ENCODE measurements at places on chromosomes 5 and 9.
A peak's percentile ranks its signal among the peaks of the same experiment; 100 is the strongest.

GRCh38 chr9:115808695-115809094 is 344.9 kb upstream of the PAPPA start:
- DNase-seq: no peak

GRCh38 chr5:140596321-140596741 is 31.7 kb downstream of the SLC35A4 start:
- no peak for DNase-seq

- no peak for DNase-seq
Measured at GRCh38 chr9:121610638-121610953, 40.8 kb upstream of the DAB2IP start.

DNA sequence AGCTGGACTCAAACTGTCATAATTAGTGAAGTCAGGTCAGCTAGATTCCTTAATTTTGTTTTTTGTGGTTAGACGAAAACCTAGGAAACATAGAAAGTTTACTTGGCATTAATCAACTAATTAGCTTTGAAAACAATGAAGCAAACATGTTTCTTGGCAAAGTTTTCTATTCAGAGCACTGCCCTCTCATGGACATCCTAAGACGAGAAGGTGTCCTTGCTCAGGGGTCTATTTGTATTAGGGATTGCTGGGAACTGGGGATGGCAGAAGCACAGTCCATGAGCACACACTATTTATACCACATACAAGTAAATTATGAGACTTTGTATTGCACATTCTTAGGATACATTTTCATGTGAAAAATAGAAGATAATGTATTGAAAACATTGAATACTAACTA is 49.7 kb downstream of the POC5 start:
- no peak for DNase-seq

DNA sequence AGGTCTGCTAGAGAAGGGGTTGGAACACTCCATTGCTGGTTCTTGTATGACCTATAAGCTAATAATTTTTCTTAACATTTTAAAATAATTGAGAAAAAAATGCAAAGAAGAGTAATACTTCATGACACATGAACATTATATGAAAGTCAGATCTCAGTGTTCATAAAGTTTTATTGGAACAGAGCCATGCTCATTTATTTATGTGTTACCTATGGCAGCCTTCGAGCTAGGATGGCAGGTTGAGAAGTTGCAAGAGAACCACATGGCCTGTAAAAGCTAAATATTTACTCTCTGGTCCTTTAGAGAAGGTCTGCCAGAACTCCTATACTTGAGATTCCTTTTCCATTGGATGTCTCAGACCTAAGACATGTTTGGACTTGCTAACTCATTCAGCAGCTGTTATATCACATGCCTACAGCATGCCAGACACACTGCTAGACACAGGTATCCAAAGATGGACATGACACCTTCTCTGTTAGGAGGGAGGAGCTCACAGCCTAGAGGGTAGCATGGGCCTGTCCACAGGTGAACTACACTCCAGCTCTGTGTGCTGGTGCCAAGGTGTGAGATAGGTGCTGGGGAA is 304.3 kb downstream of the ARHGAP26 start:
- DNase-seq: no peak

GRCh38 chr9:89839449-89839848 is 234.6 kb downstream of the GADD45G start:
- DNase-seq: no peak

DNA sequence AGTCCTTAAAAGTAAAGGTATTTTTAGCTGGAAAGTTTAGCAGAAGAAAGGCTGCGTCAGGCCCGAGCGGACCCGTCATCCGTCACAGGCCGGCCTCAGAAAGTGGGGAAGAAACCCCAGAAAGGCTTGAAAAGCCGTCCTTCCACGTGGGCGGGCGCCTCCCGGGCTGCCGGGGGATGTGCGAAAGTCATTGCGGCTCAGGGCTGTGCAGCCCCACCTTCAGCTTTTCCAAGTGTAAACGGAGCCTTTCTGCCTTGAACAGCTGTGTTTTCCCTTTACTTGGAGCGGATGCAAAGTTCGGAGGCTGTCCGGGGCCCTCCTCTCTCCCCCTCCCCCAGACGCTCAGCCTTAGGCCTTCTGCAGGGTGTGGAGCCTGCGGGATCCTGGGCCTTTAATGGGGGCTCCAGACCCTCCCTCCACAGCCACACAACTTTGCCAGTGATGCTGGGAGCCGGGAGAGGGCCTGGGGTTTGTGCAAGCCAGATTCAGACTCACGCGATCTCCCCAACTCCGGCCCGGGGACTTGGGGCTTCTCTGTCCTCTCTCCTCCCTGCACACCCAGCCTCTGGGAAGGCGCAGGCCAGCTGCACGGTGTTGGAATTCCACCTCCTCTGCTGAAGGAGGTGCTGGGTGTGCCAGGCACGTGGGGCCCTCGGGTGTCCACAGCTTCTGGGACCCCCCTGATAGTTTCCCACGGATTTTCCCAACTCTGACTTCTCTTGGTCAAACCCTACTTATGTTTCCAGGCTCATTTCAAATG is 95.5 kb upstream of the RAPGEF1 start:
- DNase-seq: no peak

DNA sequence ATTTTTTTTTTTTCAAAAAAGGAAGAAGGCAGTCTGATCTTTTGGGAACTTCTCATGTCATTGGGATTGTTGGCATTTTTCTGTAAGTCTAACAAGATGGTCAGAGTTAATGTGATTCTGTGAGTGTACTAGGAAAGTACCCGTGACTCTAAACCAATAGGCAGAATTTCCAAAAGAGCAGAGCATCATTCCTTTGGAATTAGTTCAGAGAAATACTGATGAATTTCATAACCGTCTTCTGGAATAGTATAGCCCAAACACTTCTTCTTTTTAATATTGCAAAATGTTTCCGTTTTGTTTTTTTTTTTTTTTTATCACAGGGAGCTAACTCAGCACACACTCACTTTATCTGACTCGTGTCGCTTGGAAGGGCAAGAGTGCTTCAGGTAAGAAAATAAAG is 407.4 kb downstream of the DTWD2 start:
- DNase-seq: no peak

- peak; percentile 92 for DNase-seq
Measured at GRCh38 chr9:35114113-35114839, 1.4 kb downstream of the ATOSB start.
